Activated T-cell treated with anti-CD3 and anti-CD28 coated beads, Interleukin-2, amount 50 U/mL, for 1 hour (primary cell): ENCODE measurements at places on chromosomes 1 and 21.

DNA sequence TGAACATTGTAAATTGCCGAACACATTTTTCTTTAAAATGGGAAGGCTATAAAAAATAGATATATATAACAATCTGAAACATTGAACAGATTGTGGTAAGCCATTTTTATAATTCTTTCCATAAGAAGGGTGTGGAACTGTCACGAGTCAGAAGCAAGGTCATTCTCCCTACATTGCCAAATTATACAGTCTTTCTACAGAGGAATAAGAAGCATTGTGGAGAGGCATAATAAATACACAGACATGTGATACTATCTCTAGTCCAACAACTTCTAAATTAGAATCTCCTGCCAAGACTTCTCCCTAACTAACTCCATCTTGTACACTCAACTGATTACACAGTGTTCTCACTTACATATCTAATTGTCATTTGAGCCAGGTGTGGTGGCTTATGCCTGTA lies 227.9 kb downstream of the CENPF start:
- DNase-seq = no peak

DNA sequence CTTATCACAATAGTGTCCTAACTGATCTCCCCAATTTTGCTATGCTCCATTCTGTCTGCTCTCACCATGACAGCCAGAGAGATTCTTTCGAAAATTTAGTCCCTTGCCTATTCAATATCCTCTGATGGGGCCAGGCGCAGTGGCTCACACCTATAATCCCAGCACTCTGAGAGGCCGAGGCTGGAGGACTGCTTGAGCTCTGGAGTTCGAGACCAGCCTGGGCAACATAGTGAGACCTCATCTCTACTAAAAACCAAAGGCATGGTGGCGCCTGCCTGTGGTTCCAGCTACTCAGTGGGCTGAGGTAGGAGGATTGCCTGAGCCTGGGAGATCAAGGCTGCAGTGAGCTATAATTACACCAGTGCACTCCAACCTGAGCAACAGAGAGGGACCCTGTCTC lies 16.1 kb upstream of the PDZK1IP1 start:
- no peak for DNase-seq

GRCh38 chr21:34983680-34984086 lies 65.4 kb downstream of the RUNX1 start:
- peak; percentile 54 for DNase-seq

DNA sequence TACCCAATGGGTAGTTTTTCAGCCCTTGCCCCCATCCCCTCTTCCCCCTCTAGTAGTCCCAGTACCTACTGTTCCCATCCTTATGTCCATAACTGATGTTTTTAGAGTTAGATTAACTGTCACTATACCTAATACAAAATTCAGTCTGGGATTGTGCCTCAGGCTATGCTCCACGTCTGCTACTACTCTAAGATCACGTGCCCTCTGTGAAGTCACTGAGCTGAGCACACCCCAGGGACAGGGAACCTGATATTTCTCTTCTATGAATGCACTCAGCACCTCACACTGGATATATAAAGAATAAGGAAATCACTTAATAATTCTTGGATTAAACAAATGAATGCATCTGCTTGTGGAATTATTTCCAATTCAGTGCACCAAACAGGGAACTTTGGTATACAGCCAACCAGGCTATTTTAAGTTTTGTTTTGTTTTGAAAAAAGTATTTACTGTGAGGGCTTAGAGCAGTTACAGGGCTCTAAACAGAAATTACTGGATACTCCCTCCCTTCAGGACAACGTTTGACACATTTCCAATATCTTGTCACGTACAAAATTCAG lies 307.9 kb downstream of the SMYD3 start:
- DNase-seq = no peak

DNA sequence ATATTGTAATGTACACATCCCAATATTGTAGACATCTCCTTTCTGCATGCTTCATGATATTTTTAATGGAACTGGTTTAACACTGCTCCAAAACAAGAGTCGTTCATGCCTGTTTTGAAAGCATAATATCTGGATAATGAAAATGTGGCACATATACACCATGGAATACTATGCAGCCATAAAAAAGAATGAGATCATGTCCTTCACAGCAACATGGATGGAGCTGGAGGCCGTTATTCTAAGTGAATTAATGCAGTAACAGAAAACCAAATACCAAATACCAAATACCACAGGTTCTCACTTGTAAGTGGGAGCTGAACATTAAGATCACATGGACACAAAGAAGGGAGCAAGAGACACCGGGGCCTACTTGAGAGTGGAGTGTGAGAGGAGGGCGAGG lies 92.2 kb upstream of the C1orf105 start:
- no peak for DNase-seq
